Motor neuron (in vitro differentiated cells): ENCODE measurements at places on chromosomes 1 and 21.
A peak's percentile ranks its signal among the peaks of the same experiment; 100 is the strongest.

DNA sequence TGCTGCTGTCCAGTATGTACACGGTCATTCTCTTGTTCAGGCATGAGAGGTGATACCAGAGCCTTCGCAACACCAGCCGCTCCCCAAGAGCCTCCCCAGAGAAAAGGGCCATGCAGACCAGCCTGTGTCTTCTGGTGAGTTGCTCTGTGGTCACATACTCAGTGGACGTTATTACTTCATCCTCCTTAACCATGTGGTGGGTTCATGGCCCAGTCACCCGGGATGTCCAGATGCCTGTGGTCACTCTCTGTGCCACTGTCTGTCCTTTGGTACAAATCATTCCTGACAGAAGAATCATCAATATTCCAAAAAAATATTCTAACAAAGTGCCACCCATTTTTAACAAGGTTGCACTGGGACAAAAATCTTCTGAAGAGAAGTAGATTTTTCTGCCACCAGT is 8.8 kb upstream of the ZNF124 start:
- ATAC-seq: no peak

GRCh38 chr1:212686069-212686468 is 13.6 kb downstream of the BATF3 start:
- no peak for ATAC-seq

- no peak for ATAC-seq
These were observed 57.4 kb upstream of the NRIP1 start for GRCh38 chr21:15122241-15122640.

DNA sequence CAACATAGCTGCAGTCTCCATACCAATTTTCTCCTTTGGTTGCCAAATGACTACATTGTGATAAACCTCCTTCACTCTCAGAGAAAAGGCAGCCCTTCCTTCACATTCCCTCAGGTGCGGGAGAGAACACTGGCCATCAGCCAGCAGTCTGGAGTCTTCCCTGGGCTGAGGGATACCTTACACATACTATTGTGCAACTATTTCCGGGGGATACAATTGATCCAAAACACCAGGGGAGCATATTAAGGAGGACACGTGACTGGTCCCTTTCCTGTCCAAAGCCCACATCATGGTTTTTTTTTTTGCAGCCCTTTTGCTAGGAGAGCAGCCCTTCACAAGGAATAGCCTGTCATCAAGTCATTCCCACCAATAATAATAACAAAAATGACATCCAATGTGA is 172.1 kb upstream of the ZRANB2 start:
- ATAC-seq: no peak

DNA sequence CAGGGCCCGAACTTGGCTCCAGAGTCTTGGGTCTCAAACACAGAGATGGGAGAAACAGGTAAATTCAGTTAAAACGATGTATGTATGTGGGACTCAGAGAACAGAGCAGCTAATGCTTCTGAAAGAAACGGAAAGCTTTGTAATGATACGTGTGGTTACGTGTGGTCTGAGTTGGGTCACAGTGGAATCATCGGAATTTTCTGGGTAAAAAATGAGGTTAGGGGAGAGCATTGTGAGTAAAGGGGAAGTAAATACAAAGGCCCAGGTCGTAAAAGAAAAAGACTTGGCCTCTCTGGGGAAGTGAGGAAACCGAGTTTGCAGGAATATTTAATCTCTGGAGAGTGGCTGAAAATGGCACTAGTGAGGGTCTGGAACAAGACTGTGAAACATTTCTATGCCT is 8.3 kb downstream of the NHLH2 start:
- no peak for ATAC-seq

- ATAC-seq: no peak
These were observed 3.8 kb downstream of the IRF2BP2 start for GRCh38 chr1:234605983-234606783.

GRCh38 chr21:29649406-29649814 is 290.4 kb downstream of the GRIK1 start:
- peak; percentile 45 for ATAC-seq

DNA sequence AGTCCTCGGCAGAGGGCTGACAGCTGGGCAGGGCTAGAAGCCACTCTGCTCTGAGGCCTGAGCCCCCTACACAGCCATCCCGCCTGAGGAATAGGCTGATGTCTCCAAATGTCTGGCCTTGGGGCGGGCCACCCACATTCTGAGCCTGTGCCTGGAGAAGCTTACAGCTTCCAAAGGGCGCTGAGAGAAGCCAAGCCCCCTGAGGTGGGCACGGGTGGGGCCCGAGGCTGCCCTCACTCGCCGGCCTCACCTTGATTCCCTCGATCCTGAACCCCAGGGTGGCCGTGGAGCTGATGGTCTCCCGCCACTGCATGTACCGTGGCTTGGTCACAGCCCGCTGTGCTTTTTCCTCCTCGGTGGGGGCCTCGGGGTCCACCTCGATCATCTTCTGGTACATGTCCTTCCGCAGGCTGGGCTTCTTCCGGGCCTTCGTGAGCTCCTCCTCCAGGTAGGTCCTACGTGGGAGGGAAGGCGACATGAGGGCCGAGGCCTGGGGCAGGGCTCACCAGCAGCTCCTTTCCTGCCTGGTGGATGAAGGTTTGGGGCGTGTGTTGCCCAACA is 93.2 kb downstream of the STUM start:
- ATAC-seq: no peak

- no peak for ATAC-seq
These were observed 48.9 kb downstream of the NME7 start for GRCh38 chr1:169318536-169319244.
